ENCODE measurements at places on chromosomes 11 and 22.

- no peak for DNase-seq
These were observed 49.2 kb upstream of the KCNQ1OT1 start for GRCh38 chr11:2748814-2749554.

DNA sequence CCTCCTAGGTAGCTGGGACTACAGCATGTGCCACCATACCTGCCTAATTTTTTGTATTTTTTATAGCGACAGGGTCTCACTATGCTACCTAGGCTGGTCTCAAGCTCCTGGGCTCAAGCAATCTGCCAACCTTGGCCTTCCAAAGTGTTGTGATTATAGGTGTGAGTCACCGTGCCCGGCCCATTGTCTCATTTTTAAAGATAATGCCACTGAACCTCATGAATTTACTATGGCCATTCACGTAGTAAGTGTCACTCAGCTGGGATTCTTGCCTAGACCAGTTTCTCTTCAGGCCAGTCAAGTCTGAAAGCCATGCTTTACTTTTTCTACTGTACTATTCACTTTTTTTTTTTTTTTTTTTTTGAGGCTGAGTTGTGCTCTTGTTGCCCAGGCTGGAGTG lies 22.4 kb downstream of the DEPDC5 start:
- no peak for DNase-seq

DNA sequence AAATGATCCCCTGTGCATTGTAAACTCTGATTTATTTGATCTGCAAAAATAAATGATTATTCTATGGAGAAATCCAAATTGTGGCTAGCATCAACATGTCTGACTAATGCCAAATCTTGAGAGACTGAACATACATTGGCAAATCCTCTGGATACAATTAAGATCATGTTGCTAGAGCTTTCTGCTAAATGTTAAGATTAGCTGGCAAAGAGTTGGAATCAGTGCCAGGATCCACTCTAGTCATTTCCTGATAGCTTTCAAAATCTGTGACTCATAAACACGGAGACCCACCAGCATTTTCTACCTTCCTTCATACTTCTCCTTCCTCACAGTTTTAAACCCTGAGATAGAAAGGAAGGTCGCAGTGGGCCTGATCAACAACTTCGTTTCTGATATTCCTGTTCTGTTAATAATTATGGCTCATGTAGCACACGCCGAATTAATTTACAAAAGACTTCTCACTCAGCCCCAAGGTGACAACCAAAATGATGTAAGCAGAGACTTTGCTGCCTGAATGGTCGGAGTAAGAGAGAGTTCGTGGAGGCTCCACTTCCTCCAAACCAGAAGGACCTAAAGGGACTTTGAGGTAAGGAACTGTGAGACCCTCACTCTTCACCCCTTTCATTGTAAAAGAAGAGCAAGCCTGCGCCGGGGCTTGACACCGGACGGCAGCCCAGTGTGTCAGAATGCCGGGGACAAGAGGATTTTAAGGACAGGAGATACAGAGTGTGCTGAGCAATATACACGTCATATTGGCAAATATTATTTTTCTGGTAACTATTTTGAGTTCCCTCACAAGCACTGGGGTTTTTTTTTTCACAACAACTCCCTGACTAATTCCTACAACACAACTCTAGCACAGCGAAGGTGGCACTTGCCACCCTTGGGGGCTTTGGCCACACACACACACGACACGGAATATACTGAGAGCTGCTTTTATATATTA lies 42.0 kb downstream of the SERPINH1 start:
- no peak for DNase-seq

DNA sequence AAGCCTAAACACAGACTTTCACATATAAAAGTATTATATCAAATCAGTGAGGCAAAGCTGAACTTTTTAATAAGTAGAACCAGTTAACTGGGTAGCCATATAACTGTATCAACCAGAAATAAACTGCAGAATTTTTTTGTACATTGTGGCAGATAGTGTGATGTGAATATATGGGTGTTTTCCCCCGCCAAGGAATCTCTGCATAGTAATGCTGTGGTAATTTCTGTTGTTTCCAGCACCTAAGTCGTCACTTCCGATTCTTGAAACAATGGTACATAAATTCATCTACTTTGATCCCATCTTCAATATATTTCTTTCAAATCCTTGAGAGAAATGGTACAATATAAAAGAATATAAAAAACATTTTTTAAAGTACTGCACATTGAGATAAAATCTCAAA lies 39.6 kb downstream of the NARS2 start:
- DNase-seq: no peak

- no peak for DNase-seq
These were observed 132.1 kb upstream of the BLID start for GRCh38 chr11:122248131-122248530.

DNA sequence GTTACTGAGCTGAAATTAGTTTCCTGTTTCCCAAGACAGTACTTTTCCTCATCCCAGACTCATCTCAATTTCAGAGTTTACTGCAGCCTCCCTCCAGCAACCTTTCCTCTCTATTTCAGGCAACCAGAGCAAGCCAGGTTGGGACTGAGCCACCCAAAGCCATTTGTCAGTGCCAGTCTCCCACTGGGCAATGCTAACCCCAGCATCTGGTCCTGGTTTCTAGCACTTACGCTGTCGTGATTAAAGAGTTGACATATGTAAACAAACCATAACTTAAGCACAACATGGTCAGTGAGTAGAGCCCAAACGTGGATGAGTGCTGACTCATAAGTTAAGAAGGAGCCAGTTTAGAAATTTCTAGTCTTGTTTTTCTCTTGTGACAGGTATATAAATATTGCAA lies 119.6 kb upstream of the BLID start:
- DNase-seq: no peak

- DNase-seq: no peak
These were observed 77.1 kb upstream of the EIF3D start for GRCh38 chr22:36606114-36606513.

- no peak for DNase-seq
These were observed 1.6 kb upstream of the VSIG2 start for GRCh38 chr11:124753624-124754023.

- DNase-seq: no peak
These were observed 121.8 kb upstream of the PAX6 start for GRCh38 chr11:31932879-31933278.

GRCh38 chr22:33917744-33918406 lies 2.4 kb downstream of the LARGE1 start:
- no peak for DNase-seq

- DNase-seq: no peak
These were observed 2.1 kb upstream of the LMO1 start for GRCh38 chr11:8265681-8266241.

DNA sequence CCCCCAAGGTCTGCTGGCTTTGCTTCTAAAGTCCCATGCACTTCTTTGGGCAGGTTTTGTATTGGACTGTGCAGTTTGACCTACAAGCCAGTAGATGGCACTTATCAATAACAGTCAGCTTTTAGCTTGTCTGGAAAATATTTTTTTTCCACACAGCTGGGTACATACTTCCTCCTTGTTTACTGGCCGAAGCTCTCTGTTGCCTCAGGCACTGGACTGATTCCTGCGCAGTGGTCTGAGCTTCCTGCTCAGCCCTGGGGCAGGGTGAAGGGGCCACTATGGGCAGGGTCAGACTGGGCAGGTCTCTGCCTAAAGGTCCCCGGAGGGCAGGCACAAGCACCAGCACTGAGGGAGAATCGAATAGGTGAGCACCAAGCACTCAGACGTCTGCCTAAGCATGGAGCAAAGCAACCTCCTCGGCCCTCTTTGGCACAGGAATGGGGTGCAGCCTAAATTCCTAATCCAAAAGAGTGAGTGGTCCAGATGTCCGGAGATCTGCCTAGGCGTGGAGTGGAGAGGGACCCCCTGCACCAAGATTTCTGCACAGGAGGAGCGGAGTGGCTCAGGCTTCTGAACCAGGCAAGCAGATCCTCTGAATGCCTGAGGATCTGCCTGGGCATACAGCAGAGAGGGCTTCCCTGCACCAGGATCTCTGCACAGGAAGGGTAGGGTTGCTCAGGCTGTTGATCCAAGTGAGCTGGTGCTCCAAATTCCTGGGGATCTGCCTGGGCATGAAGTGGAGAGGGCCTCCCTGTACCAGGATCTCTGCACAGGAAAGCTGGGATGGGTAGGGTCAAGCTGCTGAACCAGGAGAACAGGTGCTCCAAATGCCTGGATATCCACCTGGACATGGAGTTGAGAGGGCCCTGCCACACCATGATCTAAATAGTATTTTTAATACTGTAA lies 105.9 kb upstream of the C11orf58 start:
- DNase-seq: no peak

GRCh38 chr11:2366733-2367132 lies 10.4 kb upstream of the CD81 start:
- DNase-seq: no peak

DNA sequence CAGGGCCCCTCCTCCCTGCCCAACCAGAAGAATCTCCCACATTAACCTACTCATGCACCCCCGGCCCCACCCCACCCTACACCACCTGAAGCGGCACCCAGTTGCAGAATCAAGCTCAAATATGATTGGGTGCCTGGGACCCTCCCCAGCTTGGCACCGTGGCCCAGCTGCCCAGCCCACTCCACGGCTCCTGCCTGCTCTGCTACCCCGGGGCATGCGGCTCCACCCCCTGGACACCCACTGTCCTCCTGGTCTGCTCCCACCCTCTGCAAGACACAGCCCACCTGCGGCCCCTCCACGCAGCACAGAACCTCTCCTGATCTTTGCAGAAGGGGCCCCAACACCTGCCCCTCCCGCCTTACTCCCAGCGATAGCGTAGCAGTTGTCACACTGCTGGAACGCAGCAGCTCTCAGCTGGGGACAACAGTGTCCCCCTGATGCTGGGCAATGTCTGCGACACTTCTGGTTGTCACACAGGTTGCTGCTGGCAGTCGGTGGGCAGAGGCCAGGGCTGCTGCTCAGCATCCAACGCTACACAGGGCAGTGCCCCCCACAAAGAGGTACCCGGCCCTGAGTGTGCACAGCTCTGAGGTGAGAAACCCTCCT lies 32.0 kb upstream of the TESMIN start:
- DNase-seq: no peak

DNA sequence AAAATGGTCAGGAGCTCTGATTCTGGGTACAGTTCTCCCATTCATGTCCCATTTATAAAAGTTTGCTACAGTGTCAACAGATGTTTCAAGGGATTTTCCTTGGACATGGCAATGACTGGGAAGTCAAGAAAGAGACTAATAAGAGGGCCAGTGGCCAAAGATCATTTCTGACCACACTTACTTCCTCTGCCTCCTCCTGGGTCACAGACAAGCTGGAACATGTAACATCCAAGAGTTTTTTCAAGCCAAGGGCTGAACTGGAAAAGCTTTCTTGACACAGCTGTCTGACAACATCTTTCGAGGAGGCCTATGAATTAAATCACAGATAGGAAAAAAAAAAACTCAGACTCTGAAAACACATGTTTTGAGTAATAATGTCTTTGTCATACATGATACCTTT lies 8.7 kb downstream of the COMMD9 start:
- DNase-seq: no peak

DNA sequence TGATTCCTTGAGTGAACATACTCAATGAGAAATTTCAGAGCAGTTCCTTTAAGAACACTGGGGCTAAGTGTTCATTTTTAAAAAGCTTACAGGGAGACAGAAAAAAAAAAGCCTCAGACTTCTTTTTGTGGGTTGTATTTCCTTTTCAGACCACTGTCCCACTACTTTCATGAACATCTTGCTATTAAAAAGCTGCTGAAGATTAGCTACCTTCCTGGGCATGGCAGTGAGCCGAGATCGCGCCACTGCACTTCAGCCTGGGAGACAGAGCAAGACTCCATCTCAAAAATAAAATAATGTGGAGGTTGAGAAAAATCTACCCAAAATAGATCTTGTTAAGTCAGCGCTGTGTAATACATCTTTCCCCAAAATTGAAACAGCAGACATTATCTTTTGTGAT lies 10.8 kb downstream of the TRAF6 start:
- no peak for DNase-seq

DNA sequence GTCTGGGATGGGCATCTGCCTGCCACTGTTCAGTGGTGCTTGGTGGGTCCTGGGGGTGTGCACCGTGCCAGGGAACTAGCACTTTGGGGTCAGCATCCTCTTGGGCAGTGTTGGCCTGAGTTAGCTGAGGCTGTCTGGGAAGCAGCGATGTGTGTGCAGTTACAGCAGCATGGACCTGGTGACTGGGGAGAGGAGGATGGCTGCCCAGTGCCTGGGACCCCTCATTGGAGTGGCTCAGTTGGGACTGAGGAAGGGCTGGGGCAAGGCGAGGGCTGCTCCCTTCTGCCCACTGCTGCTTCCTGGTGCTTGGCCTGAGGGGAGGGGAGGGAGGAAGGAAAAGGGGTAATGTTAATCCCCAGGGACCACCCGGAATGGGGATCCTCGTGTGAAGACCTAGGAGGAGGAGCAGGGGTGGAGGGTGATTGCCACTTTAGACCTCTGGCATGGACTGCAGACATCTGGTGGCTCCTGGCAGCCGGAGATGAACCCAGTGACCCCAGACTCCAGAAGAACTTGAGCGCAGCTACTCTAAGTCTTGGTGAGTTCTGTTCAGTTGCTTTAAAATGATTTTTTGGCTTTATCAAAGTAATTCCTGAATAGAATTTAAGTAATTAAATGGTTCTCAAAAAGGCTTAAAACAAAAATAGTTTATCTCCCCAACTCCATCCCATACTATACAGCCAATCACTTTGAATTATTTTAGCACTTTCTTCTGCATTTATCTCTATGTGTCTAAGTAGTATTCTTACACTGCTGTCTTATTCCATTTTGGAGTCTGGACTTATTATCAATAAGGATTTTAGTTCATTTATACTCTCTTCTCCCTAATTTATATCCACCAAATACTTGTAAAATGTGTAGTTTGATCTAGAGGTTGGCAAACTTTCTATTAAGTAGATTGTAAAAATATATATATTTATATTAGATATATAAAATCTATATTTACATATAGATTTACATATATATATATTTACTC lies 15.4 kb upstream of the TMEM191C start:
- DNase-seq: no peak
